Glomerular endothelial cell (primary cell): ENCODE measurements at places on chromosomes 12 and 14. TPM values are rescaled to one million over a fixed set of nuclear protein-coding genes. Genes with fewer than 3 reads are reported as not detected.

The PRORP gene
- 24.8 and 58.6 TPM in 2 replicates for total RNA-seq

The HOXC12 gene
- total RNA-seq, result not detected in 2 replicates

The SYCP3 gene
- 2.0 TPM in 1 of 2 replicates, not detected in the other for total RNA-seq

GRCh38 chr14:89443042-89443629, 26.1 kb upstream of the FOXN3 start:
- DNase-seq, result no peak

- DNase-seq, result no peak
Measured at GRCh38 chr14:55125403-55125802, 3.6 kb upstream of the LGALS3 start.

GRCh38 chr12:89833337-89834252, 125.0 kb upstream of the ATP2B1 start:
- no peak for DNase-seq

DNA sequence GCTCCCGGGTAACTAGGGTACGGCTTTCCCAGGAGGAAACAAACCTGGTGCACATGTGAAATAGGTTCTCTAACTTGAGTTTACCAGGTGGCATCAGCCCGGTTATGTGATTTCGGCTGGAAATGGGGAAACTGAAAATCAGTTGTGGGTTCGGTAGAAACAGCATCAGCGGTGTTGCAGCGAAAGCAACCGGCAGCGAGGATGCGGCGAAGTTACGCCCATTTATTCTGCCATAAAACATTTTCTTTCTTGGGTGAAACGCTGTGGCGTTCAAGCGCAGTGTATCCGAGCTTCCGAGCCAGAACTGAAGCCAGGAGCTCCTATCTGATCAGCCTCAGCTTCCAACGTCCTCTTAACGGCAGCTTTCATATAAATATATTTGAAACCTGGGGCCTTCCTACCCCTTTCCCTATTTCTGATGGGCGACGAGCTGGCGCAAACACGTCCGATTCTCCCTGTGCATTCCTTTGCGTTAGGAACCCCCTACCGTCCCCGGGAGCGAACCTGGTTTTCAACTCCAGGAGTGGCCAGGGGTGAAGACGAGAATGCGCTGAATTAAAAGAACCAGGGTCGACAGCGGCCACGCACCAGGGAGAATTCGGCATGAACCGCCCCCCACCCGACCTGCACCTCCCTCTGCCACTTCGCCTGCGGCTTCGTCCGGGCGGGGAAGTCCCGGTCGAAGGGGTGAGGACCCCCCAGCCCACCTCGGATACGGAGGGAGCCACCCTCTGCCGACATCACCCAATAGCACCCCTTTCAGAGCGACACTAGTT, 1.6 kb downstream of the DPF3 start:
- DNase-seq, result no peak

- no peak for DNase-seq
Measured at GRCh38 chr14:71776471-71777360, 155.5 kb upstream of the RGS6 start.
